Omental fat pad (tissue), 4 donors: ENCODE measurements at places on chromosomes 2 and 18. TPM values are rescaled to one million over a fixed set of nuclear protein-coding genes. Genes with fewer than 3 reads are reported as not detected.

Gene UGT1A8
- total RNA-seq, result not detected

Gene CPLX4
- not detected for total RNA-seq

Gene COLEC11
- total RNA-seq, result 15.9 TPM

Gene CCDC68
- total RNA-seq, result 3.4 TPM

Gene SNED1
- total RNA-seq, result 24.3 TPM

Gene INHBB
- 6.7 TPM for total RNA-seq

Gene KCNE4
- total RNA-seq, result 4.8 TPM

Gene MEP1B
- total RNA-seq, result not detected

Gene MBP
- 27.4 TPM for total RNA-seq

Gene RAMP1
- 27.1 TPM for total RNA-seq
